G401 (cell line): ENCODE measurements at places on chromosomes 2 and 18.

DNA sequence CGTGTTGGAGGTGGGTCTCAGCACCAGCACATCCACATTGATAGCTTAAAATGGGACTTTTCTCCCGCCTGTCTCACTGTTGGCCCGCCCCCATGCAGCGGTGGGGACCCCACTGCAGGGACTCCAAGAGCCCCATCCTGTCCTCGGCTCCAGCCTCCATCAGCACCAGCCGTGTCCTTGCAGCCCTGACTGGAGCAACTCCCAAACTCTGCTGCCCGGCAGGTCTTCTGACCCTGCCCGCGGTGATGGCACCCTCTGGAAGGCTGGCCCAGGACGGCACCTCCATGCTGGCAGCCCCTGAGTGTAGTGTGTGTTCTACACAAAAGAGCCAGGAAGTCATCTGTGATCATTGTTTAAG lies 41.6 kb upstream of the KCNG2 start:
- no peak for DNase-seq

GRCh38 chr2:178263159-178263860 lies 69.0 kb downstream of the OSBPL6 start:
- no peak for DNase-seq

DNA sequence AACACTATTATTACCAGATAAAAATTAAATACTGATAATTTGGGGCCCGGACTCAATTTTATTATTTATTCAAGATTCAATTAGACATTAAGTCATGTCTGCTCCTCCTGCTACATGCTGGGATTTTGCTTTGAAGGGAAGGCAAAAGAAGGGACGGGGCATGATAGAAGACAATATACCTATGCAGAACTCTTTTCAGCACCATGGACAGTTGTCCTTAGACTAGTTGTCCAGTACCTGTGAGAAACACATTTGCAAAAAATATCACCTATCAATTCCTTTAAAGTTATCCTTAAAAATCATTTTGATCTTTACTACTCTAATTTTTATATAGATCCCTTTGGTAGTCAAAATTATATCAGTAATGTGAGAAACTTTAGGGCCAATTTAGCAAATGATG lies 100.2 kb upstream of the SULT1C3 start:
- DNase-seq: no peak

DNA sequence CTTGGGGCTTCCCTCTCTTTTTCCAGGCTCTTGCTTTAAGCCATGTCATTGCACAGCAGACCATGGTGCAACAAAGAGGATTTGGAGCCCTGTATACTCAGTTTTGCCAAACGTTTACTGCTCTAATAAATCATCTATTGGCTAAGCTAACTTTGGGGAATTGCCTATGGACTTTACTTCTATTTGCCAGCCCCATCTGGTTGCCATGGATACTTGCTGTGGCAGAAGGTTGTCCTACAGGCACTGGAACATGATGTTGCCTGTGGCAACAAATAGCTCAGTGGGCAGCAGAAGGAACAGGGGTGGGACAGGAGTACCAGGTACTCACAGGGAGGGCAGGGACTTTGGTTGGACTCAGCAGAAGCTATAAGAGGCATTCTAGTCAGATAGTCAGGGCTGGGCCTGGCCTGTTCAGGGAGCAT lies 129.7 kb downstream of the CCDC85A start:
- peak; percentile 64 for DNase-seq

DNA sequence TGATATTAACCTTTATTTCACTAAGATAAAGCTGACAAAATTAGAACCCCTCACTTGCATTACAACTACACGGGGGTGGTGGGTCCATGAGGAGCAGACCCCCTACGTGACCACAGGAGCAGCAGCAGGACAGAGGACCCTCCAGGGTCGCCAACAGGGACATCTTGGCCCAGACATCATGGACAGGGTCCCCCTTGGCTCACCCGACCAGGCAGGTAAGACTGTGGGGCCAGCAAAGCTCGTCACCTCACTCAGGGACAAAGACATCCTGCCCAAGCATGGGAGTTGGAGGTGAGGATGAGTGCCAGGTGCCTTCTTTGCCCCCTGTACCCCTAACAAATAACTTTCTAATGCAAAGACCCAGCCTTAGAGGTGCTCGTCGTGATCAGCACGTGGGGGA lies 111.3 kb upstream of the RAB6C start:
- DNase-seq: no peak

- no peak for DNase-seq
Observed at GRCh38 chr18:35028536-35028935, 12.7 kb upstream of the MAPRE2 start.

- no peak for DNase-seq
Observed at GRCh38 chr2:118604371-118604770, 243.1 kb downstream of the EN1 start.

GRCh38 chr2:164052006-164052405 lies 316.2 kb upstream of the FIGN start:
- DNase-seq: no peak

- DNase-seq: peak; percentile 33
Observed at GRCh38 chr18:54127759-54128378, 96.6 kb downstream of the MBD2 start.

DNA sequence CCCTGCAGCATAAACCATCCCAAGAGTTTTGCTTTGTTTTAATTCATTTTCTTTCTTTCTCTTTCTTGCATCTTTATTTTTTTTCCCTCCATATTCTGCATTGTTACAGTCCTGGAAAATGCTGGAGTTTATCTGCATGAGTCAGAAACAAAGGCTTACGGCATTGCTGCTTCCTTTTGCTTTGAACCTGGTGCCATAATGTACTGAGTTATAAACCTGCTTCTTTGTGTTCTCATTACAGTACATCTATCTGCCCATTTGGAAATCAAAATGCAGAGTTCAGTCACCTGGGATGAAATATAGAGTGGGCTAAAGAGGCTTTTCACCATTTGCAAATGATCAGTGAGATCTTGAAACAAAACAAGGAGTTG lies 1009.2 kb upstream of the FANCL start:
- DNase-seq: no peak

DNA sequence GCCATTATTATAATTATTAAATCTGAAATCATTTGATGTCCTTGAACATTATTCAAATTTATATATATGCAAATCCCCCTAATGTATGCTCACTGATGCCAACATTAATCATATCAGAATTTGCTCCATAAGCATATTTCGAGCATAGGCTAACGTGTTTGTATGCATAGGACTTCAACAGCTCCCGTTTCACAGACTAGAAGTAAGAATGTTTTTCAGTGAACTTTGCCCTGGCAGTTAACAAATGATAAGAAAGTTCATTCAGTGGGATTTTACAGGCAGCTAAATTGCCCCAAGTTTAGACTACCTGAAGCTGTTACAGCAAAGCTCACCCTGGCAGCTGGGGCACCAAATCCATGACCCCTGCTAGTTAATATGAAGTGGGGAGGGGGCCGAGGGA lies 272.0 kb downstream of the LNPK start:
- DNase-seq: no peak

DNA sequence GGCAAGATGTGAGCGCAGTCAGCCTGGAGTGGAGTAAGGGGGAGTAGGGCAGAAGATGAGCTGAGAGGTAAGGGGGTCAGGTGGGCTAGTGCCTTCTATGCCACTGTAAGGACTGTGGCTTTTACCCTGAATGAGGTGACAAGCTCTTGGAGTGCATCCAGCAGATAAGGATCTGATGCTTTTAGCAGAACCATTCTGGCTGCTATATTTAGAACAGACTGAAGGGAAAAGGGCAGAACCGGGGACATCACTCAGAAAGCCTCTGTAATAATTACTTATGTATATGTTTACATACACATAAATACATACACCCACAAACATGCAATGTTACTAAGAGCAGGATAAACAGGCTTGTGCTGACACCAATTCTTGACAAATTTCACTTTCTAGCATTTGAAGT lies 124.8 kb downstream of the DTNB start:
- DNase-seq: no peak

GRCh38 chr2:212327171-212327809 lies 211.3 kb downstream of the ERBB4 start:
- DNase-seq: no peak

- DNase-seq: peak; percentile 8
Observed at GRCh38 chr2:221124532-221125240, 447.4 kb downstream of the EPHA4 start.

GRCh38 chr2:3392216-3392615 lies 12.7 kb downstream of the TRAPPC12 start:
- DNase-seq: no peak
